ENCODE measurements at places on chromosomes 6 and 20.
A peak's percentile ranks its signal among the peaks of the same experiment; 100 is the strongest.

- H3K27me3 ChIP-seq: no peaks in the 10 kb centered on the region
- H3K27ac ChIP-seq: no peak overlapping the region
- H3K4me3 ChIP-seq: no peak overlapping the region
- no peaks in the 10 kb centered on the region for H3K4me1 ChIP-seq
- no peaks in the 10 kb centered on the region for H3K36me3 ChIP-seq
Observed at GRCh38 chr6:88248709-88249321, 82.7 kb upstream of the CNR1 start.

- H3K27ac ChIP-seq: peak overlapping the region; percentile 100
- no peak overlapping the region for H3K4me3 ChIP-seq
- DNase-seq: peak; percentile 78
- H3K27me3 ChIP-seq: no peaks in the 10 kb centered on the region
Observed at GRCh38 chr20:1331801-1332453, 3.0 kb upstream of the SDCBP2 start.

GRCh38 chr6:101462576-101462975 lies 69.1 kb downstream of the GRIK2 start:
- no peaks in the 10 kb centered on the region for H3K27me3 ChIP-seq
- H3K4me1 ChIP-seq: no peaks in the 10 kb centered on the region
- DNase-seq: no peak
- H3K36me3 ChIP-seq: no peaks in the 10 kb centered on the region

DNA sequence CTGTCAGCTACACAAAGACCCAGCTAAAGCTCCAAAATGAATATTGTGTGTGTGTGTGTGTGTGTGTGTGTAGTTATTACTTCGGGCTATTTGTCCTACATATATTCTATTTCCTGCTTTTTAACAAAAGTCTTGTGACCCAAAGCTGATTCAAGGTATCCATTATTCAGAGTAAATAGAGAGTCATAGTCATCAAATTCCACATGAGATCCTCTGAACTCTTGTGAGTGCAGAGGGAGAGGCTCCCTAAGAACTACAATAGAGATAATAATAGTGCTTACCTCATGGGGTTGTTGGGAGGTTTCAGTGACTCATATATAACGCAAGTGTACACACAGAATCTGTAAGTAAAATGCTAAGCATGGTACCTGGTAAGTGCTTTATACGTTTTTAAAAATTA lies 95.6 kb upstream of the SHLD1 start:
- H3K27ac ChIP-seq: no peak overlapping the region
- no peak overlapping the region for H3K4me3 ChIP-seq
- no peaks in the 10 kb centered on the region for H3K36me3 ChIP-seq

DNA sequence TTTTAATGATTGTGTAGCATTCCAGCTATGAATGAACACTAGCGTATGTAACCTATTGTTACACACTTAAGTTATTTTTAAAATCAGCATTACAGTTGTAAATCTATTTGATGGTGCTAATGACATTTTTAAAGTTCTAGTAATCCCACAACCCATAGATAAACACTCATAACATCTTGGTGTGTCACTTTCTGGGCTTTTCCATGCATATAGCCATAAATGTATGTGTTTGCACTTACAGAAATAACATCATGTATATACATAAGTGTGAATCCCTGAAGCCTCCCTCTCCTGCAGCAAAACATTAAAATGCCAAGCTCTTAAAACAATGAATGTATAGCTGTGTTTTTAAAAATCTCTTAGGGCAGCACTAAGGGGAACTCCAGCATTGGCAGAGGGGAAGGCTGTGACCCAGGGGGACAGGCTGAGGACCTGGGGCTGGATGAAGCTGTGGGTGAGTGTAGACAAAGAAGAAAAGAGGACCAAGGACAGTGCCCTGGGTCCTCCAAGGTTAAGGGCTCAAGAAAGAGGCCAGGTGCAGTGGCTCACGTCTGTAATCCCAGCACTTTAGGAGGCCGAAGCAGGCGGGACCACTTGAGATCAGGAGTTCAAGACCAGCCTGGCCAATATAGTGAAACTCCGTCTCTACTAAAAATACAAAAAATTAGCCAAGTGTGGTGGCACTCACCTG lies 929 bp upstream of the CENPB start:
- no peak for DNase-seq
- H3K4me1 ChIP-seq: peaks cover 49% of the 10 kb centered on the region
- H3K27ac ChIP-seq: peak overlapping the region; percentile 44
- H3K27me3 ChIP-seq: no peaks in the 10 kb centered on the region
- no peaks in the 10 kb centered on the region for H3K36me3 ChIP-seq
